ENCODE measurements at places on chromosomes 6 and 20.

GRCh38 chr6:37218061-37218460, 39.5 kb upstream of the TBC1D22B start:
- DNase-seq: no peak

GRCh38 chr6:6700407-6701270, 112.1 kb downstream of the LY86 start:
- no peak for DNase-seq

DNA sequence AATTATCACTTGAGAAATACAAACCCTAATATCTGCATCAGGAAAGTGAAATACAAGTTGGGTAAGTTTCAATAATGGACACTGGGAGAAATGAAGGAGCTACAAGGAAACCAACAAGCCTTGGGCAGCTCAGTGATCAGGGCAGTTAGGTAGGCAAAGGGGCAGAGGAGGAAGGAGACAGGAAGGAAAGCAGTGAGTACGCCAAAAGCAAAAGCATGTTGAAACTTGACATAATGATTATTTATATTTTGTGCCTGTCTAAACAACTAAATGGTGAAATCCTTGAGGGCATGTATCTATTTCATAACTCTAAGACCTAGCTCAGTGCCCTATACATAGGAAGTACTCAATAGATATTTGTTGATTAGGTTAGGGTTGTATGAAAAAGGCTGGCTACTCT, 23.3 kb downstream of the PXT1 start:
- no peak for DNase-seq

- DNase-seq: no peak
These were observed 77.1 kb downstream of the CBFA2T2 start for GRCh38 chr20:33566781-33567603.

DNA sequence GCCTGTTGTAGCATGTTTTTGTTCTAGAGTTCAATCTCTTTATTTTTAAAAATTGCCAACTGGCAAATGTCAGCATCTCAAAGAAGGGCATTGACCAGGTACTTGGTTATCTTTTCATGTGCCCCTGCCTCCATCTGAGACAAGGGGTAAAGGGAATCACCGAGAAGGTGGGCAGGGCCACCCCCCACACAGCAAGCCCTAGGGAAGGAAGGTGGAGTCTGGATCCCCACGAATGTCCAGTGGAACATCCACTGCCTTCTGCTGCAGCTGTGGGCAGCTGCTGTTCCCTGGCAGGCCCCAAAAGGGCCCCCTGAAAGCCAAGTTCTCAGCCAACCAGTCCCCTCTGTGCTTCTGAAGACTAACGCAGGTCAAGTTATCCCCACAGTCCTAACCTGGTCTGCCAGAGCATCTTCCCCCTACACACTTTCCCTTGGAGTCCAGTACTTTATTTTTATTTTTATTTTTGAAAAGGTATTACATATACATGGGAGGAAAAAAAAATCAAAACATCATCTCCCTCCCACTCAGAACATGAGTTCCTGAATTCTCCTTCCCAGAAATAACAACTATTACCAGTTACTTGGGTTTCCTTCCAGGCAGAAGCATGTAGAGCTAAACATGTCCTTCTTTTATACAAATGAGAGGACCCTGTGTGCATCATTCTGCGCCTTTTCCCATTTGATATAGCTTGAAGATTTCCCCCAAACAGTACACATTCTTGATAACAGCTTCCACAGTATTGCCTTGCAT, 253.7 kb downstream of the MAFB start:
- DNase-seq: no peak

DNA sequence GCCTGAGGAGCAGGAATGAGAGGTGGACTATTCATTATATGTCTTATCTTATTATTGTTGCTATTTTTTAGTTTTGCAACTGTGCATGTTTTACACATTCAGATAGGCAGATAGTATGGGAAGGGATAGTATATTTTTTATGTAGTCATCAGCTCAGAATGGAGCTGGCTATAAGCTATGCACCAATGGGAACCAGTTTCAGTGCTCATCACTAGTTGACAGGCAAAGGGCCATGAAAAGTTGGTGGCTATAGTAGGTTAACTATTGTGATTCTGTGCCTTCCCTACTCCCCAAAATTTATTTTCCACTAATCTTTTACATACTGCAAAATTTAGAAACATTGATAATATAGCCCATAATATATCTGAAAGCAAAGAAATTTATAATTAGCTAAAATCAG, 5.3 kb upstream of the UBD start:
- DNase-seq: no peak

DNA sequence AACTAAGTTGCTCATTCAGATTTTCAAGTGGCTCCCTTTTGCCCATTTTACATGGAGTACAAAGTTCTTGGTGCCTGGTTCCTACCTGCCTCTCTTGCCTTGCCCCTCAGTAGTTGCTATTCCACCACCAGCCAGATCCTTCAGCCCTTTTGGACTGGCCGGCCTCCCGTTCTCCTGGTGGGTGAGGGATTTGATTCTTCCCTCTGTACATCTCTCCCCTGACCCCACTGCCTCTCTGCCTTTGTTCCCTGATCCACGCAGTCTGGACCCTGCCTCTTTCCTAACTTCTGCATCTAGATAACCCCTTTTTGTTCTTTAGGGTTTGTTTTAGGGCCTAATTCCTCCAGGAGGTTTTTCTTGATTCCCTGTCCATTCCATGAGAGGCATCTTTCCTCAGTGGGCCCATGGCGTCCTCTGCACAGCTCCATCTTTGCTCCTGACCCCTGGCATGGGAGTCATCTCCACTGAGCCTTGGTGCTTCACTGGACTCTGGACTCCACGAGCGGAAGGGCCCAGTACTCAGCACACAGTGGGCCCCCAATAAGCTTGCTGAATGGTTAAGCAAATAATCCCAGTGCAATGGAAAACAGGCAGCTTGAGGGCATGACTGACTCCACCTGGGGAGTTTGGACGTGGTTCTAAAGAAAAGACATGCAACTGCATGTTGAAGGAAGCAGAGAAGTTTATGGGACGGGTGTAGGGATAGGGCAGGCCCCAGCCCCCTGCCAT, 309.3 kb upstream of the SUPT3H start:
- no peak for DNase-seq

GRCh38 chr6:158503846-158504245, 56.0 kb upstream of the TMEM181 start:
- no peak for DNase-seq

DNA sequence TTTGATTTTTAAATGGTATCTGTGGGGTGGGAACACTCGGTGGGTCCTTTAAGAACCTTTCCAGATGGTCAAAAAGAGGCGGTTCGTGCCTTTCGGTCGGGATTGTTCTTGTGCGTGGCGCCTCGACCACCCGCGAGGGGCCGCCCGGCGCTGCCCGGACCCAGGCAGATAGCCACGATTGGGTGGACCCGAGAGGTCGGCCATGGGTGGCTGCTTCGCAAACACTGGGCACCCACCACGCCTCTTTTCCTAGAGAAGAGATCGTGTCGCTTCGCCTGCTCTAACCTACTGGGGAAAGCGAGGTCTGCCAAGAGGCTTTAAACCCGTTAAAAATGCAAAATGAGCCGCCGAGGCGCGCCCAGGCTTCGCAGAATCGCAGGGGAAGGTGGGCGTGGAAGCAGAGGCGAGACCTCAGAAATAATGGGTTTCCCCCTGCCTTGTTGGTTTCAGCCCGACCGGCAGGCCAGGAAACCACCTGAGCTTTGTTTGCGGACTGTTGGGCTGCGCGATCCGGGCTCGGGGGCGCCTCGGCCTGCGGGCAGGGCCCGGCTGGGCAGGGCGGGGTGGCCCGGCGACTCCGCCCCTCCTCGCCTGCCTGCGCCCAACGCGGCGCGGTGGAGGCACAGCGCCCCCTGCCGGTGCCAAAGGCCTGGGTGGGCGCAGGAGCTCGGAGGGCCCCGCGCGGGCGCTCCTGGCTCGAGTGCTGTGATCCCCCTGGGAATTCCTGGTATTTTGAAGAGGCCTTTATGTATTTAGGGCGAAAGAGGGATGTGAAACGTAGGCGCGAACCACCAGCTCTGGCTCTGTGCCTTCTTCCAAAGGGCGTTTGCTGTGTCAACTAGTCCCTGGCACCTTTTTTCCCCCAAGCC, 1.6 kb downstream of the MARCKS start:
- DNase-seq: peak; percentile 58

- DNase-seq: no peak
These were observed 88.1 kb downstream of the TNFRSF21 start for GRCh38 chr6:47221565-47221964.

DNA sequence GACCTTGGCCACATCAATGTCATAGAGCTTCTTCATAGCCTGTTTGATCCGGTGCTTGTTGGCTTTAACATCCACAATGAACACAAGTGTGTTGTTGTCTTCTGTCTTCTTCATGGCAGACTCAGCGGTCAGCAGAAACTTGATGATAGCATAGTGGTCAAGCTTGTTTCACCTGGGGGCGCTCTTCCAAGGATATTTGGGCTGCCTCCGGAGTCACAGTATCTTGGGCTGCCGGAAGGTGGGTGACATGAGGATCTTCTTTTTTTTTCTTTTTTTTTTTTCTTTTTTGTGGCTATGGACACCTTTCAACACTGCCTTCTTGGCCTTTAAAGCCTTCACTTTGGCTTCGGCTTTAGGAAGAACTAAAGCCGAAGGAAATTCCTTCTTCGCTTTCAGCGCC, 244.6 kb downstream of the GJA1 start:
- DNase-seq: no peak

DNA sequence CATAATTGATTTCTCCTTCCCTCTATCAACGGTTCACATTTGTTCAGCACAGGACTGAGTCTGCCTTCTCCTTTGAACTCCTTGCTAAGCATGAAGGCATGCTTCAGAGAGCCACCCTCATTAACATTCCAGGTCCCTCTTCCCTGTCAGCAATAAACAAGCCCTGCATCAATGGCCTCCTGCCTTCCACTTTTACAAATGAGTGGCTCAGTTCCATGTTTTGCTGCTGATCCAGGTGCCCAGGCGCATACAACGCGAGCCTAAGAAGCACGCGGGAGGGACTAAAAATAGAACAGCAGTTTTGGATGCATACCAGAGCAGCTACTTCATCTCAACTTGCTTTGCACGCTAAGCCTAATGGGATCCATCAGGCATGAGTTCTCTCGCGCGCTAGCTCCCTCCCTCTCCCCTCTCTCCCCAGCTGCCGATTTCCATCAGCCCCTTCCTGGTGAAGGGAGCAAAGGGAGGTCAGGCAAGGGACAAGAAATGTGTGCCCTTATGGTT, 53.4 kb downstream of the TRAF3IP2 start:
- DNase-seq: peak; percentile 97

DNA sequence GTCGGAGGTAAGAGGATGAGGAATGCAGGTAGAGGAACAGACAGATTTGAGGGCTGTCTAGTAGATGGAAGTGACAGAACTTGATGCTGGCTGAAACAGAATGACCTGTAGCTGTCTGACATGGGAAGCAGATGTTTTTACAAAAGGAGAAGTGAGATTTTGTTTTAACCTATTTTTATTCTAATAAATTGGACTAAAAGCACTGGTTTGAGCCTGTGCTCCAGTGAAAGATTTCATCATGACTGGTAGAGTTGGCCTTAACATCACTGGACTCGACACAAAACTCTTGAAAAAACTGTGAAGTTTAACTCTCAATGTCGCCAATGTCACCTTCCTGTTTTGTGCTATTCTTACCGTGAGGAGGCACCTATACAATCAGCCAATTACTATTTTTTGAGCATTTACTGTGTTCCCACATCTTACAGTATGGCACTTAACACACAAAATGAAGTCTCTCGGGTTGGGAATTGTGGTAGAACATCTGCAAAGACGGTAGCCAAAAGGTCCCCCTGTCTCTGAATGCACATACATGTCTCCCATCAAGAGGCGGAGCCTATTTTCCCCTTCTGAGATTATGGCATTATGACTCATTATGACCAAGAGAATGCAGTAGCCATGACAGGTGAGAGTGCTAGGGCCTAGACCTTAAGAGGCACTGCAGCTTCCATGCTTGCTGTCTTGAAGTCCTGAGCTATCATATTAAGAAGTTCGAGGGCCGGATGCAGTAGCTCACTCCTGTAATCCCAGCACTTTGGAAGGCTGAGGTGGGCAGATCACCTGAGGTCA, 93.2 kb downstream of the FOXF2 start:
- no peak for DNase-seq

DNA sequence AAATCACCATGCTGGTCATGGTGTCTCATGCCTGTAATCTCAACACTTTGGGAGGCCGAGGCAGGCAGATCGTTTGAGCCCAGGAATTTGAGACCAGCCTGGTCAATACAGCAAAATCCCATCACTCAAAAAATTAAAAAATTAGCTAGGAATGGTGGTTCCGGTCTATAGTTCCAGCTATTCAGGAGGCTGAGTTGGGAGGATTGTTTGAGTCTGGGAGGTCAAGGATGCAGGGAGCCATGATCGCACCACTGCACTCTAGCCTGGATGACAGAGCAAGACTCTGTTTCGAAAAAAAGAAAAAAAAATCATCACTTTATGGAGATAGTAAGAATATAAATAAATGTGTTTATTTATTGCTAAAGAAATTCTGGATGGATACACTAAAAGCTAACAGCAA, 124.1 kb downstream of the RNGTT start:
- DNase-seq: no peak

DNA sequence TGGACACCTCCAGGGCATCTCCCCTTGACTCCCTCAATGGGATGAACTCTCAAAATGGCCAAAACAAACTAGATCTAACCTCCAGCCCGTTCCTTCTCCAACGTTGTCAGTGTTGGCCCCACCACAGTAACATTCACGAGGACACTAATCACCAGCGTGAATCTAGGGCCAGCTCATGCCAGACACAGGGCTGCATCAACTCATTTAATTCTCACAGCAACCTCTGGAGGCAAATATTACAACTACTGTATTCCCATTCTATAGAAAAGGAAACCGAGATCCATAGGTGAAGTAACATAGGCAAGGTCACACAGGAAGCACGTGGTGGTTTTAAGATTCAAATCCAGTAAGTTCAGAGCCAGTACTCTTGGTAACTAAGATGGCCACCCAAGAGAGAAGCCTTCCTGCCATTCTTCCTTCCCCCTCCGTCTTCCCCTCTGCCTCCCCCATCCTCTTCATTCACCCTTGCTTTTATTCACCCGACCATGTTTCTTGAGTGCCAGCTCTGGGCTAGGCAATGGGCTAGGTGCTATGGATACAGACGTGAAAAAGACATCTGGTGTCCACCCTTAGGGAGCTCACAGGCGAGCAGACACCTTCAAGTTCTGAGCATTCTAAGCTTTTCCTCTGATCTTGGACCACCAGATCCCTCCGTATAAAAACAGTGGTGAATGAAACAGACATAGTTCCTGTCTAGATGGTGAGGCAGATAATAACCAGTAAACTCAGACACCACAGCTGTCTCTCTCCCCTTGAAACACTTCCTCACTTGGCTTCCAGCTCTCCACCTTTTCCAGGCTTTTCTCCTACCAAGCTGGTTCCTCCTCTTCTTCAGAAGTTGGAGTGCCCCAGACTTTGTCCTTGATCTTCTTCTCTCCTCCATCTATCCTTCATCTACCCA, 9.6 kb downstream of the CCM2L start:
- no peak for DNase-seq

GRCh38 chr6:2433266-2433665, 187.9 kb upstream of the GMDS start:
- DNase-seq: no peak

- no peak for DNase-seq
These were observed 10.7 kb upstream of the HDDC2 start for GRCh38 chr6:125312478-125312877.

DNA sequence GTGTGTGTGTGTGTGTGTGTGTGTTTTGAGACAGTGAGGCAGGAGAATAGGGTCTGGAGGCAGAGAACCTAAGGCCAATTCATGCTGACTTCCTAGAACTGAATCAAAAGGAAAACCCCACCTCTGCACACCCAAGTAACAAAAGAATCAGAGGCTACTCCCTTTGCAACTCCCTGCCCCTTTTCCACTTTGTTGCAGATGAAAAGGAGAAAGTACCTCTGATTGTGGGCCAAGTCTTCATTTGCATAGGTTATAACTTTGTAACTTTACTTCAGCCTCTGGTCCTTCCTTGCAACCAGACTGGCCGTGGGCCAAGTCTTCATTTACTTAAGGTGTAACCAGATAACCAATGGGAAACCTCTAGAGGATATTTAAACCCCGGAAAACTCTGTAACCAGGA, 168.8 kb downstream of the EYA2 start:
- no peak for DNase-seq

All from NCI-H187 treated with DMSO at 0.1 percent for 48 hours (cell line).